Hypothalamus (tissue), 51 donors: ENCODE measurements at places on chromosomes 12 and 14.

DNA sequence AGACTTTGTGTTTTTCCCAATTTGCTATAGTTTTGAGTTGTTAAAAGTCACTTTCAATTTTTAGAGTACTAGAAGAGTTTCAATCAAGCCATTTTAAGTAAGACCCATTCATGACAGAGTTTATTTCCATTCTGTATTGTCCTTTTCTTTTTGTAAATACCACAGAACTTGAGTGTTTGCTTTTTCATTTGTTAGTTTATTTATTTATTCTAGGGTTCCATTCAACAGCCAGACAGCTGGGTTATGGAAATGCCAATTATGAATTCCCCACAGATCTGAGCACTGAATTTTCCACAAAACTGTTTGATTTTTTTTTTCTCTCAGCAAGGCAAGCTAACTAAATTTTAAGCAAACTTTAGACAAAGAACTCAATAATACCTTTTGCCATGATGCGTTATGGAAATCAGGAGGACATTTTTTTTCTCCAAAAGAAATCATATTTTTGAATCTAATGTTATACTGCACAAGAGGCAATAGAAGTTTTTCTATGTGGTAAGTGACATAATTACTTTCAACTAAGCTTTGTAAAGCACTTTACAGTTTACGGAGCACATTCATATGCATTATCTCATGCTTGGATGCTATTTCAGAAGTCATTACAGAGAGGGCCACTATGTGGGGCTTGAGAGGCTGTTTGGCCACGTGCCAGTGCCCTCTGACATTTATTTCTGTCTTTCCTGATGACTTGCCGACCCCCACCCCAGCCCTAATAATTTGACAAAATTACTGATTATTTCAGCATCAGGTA is 181.5 kb downstream of the VRK1 start:
- no peak for DNase-seq

DNA sequence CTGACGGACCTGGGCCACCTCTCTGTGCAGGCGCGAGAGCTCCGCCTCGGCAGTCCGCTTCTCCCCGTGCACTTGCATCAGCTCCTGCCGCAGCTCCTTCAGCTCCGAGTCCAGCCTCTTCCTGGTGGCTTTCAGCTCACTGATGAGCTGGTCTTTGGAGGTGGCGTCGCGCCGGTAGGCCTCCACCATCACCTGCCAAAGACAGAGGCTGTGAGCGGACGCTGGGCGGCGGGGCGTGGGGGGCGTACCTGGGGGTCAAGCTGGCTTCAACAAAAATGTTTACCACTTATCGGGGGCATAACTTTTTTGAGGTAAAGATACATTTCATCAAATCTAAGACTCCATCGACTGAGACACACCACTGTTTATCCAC is 27.5 kb upstream of the ANKLE2 start:
- no peak for DNase-seq

DNA sequence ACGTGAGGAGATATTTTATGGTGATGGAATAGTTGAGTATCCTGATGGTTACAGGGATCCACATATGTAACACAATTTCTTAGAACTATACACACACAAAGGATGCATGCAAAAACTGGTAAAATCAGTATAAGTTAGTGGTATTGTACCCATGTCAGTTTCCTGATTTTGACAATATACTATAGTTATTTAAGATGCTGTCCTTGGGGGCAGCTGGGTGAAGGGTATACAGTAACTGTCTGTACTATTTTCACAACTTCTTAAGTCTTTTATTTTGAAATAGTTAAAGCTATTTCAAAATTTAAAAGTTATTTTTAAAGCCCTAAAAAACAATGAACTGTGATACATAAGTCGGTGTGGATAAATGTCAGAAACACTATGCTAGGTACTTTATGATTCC is 24.5 kb upstream of the POLR3B start:
- DNase-seq: no peak

GRCh38 chr12:132324841-132325732 is 4.3 kb downstream of the GALNT9 start:
- no peak for DNase-seq

- no peak for DNase-seq
These were observed 247.4 kb downstream of the SYT10 start for GRCh38 chr12:33192226-33192625.

- DNase-seq: no peak
These were observed 10.0 kb downstream of the LHX5 start for GRCh38 chr12:113461666-113462065.

DNA sequence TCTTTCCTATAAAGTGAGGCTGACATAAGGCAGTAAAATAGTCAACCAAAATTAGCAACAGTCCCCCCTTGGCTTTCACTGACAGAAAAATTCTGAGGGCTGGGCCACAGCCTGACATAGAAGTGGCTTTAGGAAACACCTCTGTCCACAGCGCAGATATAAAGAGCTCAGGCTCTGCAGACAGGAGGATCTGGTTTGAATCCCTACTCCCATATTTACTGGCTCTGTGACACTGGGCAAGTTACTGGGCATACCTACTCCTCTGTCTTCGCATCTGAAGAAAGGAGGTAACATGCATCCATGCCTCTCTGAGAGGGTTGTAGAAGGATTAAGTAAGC is 95.3 kb downstream of the STXBP6 start:
- DNase-seq: no peak

- no peak for DNase-seq
These were observed 368.2 kb upstream of the PRICKLE1 start for GRCh38 chr12:42957561-42958290.
